ENCODE measurements at places on chromosomes 2 and 18.

DNA sequence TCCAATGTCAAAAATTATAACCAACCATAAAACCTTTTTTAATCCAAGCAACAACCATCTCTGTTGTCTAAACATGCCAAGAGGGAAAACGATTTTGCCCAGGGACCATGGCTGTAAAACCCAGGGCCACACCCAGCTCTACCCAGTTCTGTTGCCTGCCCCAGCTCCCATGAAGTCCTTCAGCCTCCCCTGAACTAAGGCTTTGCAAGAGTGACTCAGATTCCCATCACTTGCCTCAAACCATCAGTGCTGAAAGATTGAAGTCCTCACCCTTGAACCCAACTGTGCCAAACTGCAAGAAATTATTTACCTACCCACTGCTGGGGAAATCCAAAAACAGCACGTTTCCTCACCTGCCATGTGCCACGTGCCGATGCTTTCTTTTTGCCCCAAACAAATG is 102.5 kb downstream of the TFCP2L1 start:
- H3K27ac ChIP-seq, result no peak overlapping the region
- no peak for DNase-seq
- no peaks in the 10 kb centered on the region for H3K27me3 ChIP-seq
- H3K4me3 ChIP-seq, result no peak overlapping the region
- H3K4me1 ChIP-seq, result no peaks in the 10 kb centered on the region

DNA sequence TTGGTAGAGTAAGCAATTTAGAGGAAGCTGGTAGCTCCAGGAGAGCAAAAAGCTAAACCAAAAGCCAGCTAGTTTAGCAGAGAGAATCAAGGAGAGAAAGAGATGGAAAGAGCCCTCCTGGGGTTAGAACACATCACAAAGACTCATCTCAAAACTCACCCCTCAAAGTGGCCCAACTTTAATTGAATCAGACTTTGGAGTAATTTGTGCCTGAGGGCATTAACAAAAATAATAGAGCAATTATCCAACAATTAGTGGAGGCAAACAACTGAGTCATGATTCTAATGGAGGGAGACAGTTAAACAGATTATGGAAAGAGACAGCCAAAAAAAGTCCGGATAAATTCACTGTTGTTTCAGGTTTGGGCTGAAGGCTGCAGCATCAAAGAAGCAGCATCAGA is 417.4 kb downstream of the KCNJ3 start:
- H3K27ac ChIP-seq, result no peak overlapping the region
- H3K4me3 ChIP-seq, result no peak overlapping the region
- no peaks in the 10 kb centered on the region for H3K27me3 ChIP-seq
- no peaks in the 10 kb centered on the region for H3K36me3 ChIP-seq
- H3K4me1 ChIP-seq, result no peaks in the 10 kb centered on the region

DNA sequence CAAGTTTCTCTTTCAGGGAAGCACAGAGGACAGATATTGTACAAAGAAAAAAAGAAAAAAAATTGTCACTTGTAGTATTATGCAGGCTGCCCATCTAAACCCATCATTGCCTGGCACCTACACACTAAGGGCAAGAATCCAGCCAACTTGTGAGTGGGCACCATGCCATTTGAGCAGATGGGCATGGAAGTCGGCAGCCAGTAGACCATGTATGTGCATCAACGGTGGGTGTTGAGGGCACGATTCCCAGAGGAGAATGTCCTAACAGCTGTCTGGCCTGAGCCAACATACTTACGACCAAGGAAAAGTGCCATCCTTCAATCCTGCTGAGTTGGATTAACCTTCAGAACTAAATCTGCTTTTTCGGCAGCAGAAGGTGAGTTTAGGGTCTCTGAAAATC is 63.9 kb downstream of the ARHGAP15 start:
- DNase-seq, result no peak
- H3K27ac ChIP-seq, result no peak overlapping the region
- no peaks in the 10 kb centered on the region for H3K27me3 ChIP-seq
- no peak overlapping the region for H3K4me3 ChIP-seq

DNA sequence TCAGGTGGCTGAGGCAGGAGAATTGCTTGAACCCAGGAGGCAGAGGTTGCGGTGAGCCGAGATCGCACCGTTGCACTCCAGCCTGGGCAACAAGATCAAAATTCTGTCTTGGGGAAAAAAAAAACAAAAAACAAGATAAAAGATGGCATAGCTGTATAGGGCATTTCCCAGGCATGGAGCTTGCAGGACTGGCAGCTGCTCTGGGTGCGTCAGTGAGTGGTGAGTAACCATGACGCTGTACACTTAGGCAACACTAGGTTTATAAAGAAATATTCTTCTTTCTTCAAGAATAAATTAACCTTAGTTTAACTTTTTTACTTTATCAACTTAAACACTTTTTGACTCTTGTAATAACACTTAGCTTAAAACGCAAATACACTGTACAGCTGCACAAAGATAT is 15.4 kb downstream of the TGOLN2 start:
- peaks cover 26% of the 10 kb centered on the region for H3K4me1 ChIP-seq
- H3K4me3 ChIP-seq, result no peak overlapping the region
- DNase-seq, result no peak
- peaks cover 46% of the 10 kb centered on the region for H3K36me3 ChIP-seq
- no peaks in the 10 kb centered on the region for H3K27me3 ChIP-seq

All from lower lobe of right lung (tissue), 2 donors.